ENCODE measurements at places on chromosomes 1 and 21.

GRCh38 chr1:155321639-155322503, 1.2 kb downstream of the RUSC1 start:
- no peak for DNase-seq

DNA sequence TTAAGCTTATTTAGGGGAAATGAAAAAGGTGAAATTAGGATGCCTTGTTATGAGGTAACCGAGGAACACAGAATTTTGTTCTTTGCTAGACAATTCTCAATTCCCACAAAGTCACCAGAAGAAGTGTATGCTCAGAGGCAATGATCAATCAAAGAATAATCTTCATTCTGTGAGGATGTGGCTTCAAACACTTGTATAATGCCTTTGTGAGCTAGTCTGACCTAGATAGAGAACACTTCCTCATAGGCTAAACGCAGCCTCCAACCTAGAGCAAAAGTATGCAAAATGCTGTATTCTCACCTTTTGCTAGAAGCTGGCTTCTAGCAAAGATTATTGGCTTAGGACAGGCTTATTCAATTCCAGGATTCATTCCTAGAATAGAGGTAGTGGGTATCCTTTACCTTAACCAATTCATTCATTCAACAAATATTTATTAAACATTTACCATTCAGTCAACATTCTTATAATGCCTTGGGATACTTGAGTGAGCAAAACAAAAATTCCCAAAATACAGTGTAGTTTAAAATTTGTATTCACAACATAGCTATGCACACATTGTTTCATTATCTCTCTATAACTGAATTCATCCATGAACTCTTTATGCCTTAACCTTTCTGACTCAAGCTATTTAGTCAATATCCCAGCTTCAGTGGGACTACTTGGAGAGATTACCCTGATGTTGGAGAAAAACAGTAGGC, 530.2 kb downstream of the PTPRC start:
- DNase-seq = no peak

DNA sequence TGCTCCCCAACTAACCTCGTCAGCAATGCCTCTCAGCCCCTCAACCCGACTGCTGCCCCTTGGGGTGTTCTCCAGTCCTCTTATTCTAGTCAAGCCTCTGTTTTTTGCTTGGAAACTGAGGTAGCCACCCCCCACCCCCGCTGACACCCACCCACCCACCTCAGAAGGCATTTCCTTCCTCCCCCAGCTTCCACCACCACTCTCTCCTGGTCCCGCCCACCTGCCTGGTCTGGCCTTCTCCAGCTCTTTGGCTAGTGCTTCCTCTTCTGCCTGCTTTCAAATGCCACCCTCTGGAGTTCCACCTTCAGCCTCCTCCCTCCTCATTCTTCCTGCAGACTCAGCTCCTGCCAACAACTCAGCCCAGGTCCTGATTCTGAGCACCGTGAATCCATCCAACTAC, 35.3 kb downstream of the OLFML2B start:
- no peak for DNase-seq

DNA sequence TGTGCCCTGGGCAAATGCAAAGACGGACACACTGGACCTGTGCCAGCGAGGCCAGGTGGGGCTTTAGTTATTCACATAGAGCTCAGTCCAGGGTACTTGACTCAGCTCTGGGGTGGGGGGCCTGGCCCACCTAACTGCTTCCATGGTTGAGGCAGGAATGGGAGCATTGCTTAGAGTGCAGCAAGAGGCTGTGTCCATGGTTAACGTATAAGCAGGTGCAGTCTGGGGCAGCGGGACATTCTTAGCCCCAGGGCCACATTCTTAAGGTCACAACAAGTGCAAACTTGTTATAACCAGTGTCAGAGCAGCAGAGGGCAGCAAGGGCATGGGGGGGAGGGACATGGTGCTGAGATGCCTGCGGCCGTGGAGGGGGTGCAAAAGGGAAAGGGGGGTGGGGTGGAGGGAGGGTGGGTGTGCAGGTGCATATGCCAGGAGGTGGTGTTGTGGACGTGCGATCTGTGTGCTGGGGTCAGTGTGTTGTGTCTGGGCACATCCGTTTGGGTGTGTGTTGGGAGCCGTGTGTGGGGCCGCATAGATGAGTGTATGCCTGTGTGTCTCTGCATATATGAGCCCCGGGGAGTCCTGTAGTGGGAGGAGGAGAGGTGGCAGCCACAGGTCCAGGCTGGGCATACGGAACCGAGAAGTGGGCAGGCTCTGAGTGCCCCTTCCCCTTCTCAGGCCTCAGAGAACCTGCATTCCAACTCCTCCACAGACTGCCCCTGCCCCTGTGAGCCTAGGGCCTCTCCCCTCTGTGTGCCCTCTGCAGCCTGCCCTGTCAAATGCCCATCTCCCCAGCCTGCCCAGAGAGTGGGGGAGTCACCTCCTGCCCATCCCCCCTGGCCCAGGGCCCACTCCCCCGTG, 8.4 kb downstream of the KCNJ10 start:
- no peak for DNase-seq

- no peak for DNase-seq
Observed at GRCh38 chr1:113874012-113874879, 2.7 kb upstream of the PTPN22 start.

DNA sequence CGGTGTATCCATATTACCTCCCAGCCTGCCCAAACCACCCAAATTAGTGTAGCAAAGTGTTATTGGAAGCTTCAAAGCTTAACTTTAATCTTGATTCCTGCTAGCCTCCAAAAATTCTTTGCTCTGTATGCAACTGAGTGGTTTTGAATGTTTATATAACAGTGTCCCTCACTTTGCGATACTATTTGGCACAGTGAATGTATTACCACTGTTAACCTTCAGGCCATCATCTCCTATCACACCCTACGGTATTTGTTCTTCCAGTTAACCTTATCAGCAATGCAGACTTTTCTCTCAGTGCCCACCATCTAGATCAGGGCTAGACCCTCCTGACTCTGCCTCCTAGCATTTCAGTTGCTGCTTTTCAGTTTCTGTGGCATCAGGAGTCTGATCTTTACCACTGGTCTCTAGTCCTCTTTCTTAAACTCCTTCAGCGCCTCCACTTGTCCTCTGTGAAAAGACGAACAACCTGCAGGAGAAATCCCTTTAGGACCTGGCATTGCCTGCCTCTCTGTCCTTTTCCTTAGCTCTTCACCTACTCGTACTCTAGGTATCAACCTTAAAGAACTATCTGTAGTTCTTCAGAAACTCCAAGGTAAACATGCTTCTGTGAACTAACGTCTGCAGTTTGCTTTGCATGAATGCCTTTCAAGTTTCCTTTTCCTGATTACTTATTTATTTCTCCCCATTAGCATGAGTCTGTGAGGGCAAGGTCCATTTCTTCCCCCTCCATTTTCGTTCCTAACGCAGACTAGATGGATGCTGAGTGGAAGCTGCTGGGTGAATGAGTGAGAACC, 71.7 kb downstream of the SNX7 start:
- DNase-seq = no peak

DNA sequence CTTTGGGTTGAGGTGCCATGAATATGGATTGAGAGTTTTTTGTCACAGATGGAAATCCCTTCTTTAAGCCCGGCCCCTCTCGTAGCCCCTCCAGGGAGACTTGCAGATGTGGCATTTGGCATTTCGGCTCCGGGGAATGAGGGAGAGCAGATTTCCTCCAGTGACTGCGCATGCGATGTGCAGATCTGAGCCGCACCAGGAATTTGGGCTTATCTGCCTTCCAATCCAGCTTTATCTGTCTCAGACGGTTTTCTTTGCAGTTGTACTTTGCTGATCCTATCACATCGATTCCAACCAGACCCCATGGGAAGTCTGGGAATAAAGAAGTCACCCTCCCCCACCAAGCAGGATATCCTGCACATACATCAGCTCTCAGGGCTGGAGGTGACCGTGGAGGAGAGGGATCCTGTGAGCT, 11.7 kb downstream of the KIF26B start:
- DNase-seq = no peak

DNA sequence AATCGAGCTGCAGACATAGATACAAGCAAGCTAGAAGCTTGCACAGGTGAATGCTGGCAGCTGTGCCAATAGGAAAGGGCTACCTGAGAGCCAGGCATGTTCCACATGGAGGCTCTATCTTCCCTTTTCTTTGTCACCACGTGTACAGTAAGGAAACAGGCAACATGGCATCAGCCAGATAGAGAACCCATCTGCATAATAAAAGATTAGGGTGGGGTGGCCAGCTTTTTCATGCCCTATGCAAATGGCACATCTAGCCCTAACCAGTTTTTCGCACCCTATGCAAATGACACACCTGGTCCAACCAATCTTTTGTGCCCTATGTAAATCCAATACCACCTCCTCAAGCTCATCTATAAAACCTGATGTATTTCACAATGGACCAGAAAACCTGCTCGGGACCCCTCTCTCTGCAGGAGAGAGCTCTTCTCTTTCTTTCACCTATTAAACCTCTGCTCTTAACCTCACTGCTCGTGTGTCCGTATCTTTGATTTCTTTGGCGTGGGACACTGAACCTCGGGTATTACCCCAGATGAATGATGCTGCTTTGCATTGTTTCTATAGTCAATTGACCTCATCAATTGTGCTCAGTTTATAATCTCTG, 93.9 kb downstream of the SLC30A10 start:
- no peak for DNase-seq

GRCh38 chr21:31555741-31556191, 103.7 kb upstream of the SOD1 start:
- DNase-seq = no peak

GRCh38 chr1:193438771-193439170, 252.4 kb upstream of the B3GALT2 start:
- DNase-seq = no peak

DNA sequence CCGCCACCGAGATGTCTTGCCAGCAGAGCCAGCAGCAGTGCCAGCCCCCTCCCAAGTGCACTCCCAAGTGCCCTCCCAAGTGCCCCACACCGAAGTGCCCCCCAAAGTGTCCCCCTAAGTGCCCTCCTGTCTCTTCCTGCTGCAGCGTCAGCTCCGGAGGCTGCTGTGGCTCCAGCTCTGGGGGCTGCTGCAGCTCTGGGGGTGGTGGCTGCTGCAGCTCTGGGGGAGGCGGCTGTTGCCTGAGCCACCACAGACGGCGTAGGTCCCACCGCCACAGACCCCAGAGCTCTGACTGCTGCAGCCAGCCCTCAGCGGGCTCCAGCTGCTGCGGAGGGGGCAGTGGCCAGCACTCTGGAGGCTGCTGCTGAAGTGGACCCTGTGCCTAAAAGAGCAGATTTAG, 1.4 kb downstream of the LCE1F start:
- no peak for DNase-seq

DNA sequence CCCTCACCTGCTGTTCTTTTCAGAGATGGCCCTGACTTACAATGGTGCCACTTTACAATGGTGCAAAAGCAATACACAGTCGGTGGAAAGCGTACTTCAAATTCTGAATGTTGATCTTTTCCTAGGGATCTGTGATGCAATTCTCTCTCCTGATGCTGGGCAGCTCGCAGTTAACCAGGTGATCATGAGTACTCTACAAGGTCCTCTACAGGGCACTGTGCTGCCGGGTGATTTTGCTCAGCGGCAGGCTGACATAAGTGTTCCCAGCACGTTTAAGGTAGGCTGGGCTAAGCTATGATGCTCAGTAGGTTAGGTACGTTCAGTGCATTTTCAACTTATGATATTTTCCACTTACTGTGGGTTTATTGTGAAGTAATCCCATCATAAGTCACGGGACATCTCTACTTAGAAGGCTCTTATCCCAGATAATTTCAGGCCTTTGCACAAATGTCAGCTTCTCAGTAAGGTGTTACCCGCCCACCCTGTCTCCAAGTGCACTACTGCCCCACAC, 126.5 kb downstream of the KCNN3 start:
- DNase-seq = no peak

DNA sequence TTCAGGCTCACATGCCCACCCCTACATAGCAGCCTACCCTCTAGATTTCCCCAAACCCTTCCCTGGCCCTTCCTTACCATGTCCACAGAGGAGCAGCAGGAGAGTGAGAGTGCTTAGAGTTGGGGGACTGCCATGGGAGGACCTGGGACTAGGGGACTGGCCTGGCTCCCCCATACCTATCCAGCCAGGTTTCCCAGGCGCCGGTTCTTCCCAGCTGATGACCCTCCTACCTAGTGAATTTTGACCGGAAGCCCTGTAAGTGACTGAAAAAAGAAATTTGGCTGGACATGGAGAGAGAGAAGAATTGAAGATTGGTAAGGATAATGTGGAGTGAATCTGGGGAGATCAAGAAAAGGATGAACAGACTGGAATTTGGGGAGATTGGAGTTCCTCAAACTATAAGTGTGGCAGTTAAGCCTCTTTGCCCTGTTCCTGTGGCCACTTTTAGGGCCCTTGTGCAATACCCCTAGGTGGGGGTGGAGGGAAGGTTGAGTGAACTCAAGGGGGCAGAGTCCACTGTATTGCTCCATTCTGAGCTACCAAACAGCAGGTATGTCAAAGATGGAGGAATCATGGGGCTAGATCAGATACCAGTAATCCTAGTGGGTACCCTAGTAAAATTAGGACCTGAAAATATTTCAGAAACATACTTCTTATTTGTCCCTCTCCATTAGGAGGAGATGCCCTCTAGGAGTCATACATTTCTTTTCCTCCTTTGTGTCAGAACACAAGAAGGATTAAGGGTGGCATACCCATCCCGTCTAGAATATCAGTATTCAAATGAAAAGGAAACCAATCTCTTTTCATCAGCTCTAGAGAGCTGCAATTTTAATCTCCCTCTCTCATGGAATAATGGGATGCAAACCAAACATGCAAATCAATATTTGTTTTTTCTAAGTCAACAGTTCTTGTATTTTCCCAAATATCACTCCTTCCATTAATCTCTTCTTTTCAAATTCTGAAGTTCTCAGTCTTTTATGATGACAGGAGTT, 1.2 kb downstream of the HJV start:
- DNase-seq = no peak

- no peak for DNase-seq
Observed at GRCh38 chr1:242011894-242012660, 13.2 kb upstream of the MAP1LC3C start.
